ENCODE measurements at places on chromosomes 1 and 21.

GRCh38 chr1:183909672-183910071, 104.8 kb downstream of the RGL1 start:
- no peak for DNase-seq

DNA sequence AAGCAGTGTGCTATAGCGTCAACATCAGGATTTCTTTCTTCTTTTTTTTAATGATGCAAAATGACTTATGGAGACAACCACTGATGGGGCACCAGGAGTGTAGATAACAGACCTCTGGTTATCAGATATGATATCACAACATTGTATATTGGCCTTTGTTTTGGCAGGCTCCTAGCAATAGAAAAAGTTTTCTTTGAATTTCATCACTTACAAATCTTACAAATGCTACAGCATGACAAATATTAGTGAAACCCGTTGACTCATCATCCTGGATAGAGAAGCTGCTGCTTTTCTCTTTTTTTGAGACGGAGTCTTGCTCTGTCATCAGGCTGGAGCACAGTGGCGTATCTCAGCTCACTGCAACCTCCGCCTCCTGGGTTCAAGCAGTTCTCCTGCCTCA, 92.9 kb downstream of the LTN1 start:
- no peak for DNase-seq

- no peak for DNase-seq
These were observed 17.1 kb downstream of the MORC3 start for GRCh38 chr21:36337099-36337509.

DNA sequence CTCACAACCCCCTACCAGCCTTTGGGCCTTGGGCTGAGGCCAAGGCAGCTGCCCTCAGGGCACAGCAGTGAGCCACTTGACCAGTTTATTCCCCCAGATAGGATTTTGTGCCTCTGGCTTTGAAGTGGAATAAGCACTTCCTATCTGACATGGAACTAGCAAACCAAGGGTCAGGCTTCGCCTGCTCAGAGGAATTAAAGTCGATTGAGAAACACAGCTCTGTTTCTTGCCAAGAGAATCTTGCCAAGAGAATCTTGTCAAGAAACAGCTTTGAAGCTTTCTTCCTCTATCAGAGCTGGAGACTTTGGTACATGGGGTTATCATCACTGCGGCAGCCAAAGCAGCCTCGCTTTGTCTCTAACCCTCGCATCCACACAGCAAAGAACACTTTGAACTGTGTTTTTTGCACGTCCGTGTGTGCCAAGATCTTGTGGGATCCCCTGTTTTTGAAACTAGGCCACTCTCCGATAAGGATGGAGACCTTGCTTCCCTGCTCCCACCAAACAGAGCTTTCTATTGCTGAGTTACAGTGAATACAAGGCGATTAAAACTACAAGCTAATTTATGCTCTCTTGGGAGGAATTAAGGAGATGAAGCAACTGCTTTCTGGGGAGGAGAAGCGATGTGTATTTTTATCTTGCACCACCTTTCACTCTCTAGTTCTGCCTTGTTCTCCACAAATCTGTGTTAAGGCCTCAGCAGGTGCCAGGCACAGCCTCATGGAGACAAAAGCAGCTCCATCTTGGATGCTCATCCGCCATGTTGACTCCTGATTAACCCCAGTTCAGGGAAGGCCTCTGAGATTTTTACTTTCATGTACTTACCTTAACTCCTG, 67.3 kb downstream of the RHOU start:
- DNase-seq, result no peak

- DNase-seq, result no peak
These were observed 8.3 kb downstream of the TGFBR3 start for GRCh38 chr1:91877574-91878208.

GRCh38 chr1:61198554-61198953, 116.2 kb downstream of the NFIA start:
- no peak for DNase-seq

- no peak for DNase-seq
These were observed 232.9 kb upstream of the B3GALT2 start for GRCh38 chr1:193419295-193419694.

GRCh38 chr1:214326406-214326805, 45.4 kb downstream of the SMYD2 start:
- no peak for DNase-seq

DNA sequence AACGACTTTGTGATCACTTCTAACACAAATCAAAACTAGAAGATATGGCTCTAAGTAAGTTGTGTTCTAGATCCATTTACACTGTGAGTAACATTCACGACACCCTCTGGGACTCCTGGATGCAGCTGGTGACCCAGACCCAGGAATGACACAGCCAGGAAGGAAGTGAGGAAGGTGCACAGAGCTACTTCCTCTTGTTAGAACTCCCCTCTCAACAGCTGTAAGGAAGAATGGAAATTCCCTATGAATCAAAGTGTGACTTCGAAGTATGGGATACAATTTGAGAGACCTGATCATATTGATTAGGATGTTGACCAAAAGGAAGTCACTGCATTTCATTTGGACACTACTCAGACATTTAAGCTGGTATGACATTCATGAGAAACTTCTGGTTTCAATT, 185.3 kb downstream of the NRIP1 start:
- DNase-seq, result no peak

- no peak for DNase-seq
These were observed 132.0 kb downstream of the C1orf21 start for GRCh38 chr1:184518736-184519357.

DNA sequence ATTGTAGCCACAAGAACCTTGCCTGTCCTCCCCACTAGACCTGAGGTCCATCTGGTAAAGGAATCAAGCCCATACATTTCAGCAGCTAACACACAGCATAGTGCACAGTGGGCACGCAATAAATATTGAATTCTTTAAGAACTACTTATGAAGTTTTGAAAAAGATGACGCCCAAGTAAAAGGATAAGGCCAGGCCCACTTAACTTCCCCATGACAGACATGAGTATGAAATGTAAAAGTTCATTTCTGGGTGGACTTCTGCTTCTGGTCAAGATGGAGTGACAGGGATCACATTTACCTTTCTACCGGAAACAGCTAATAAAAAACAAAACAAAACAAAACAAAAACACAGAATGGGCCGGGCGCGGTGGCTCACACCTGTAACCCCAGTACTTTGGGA, 25.4 kb downstream of the SORT1 start:
- DNase-seq, result no peak

GRCh38 chr1:241722947-241723346, 70.9 kb downstream of the WDR64 start:
- no peak for DNase-seq

DNA sequence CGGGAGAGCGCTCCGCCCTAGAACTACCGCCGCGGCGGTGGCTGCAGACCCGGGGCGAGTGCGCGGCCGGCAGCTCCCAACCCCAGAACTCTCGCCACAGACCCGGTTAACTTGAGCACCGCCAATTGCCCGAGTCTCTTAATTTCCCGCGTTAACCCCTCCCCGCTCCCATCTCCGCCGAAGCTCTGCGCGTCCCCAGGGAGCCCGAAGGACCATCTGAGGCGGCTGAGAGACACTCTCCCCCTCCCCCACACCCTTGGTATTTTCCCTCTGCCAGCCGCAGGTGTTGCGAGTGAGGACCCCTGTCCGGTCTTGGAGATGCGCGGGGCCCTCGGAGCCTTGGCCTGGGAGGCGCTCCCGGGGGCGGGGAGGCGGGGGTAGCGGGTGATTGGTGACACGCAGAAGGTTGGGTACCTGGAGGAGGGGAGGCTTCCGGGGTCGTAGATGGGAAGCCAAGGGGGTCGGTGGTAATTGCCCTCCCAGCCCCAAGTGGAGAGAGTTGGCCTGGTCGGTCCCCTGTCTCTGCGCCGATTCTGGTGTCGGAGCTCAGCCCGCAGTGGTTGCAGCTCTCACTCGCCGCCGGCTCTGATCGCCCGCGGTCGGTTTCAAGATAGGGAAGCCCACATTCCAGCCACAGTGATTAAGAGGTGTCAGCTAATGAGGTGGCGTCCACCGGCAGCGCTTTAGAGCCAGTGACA, 858 bp upstream of the SUSD4 start:
- no peak for DNase-seq

DNA sequence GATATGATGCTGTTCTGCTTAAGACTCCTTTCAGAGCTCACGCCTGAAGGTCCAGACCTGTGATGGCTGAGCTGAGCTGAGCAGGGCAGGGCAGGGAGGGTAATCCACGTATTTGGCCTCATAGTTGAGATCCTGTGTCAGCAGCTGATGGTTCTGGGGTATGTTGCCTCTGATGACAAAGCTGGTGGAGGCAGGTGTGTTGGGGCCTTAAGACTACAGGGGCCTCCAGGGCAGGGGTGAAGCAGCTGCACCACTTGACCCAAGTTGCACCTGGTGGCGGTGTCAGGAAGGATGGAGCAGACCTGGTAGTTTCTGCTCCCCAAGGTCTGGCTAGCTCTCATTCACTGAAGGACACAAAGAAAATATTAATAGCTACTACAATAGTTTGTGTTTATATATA, 57.0 kb downstream of the FCRL5 start:
- no peak for DNase-seq

DNA sequence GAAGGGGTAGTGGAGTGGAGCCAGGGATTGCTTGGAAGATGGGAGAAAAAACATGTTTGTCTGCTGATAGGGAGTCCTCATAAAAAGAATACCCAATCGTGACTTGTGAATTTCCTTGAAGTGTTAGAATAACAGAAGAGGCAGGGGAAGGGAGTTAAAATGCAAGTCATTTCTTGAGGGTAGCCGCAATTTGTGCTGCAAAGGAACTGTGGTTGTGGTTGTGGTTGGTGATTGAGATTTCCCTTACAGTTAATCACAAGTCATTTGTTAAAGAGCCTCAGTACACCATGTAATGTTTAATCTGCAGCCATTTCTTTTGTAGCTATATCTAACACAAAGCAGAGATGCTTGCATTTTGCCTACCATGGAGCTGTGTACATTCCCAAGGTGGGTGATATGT, 38.5 kb upstream of the EGLN1 start:
- no peak for DNase-seq

GRCh38 chr1:247415423-247416361, at the start of gene NLRP3:
Gene NLRP3, plus strand, starts transcription at chr1:247416173. Its CDS starts 2,628 bp downstream, at chr1:247418801.
- DNase-seq, result no peak

DNA sequence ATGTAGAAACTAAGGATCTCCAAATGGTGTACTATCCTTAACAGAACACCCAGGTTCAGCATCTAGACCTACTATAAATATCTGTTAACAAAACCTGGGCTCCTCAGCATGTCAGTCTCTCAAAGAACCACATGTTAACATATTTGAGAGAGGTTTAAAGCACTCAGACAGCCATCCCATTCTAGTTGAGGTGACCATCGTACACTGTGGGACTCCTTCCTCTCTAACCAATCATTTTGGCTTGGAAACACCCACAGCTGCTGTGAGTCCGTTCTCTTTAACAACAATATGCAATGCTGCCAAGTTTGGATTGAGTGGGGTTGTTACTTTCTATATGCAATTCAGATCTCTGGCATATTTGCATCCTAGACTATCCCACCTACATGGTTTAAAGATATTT, 105.8 kb downstream of the MRPL39 start:
- DNase-seq, result no peak

GRCh38 chr1:12456979-12457378, 161.0 kb downstream of the DHRS3 start:
- DNase-seq, result no peak

GRCh38 chr1:73979684-73980083, 218.3 kb downstream of the LRRIQ3 start:
- DNase-seq, result no peak

GRCh38 chr1:244092293-244092963, 41.3 kb downstream of the ZBTB18 start:
- no peak for DNase-seq

GRCh38 chr1:1779691-1780597, 1.7 kb upstream of the NADK start:
- DNase-seq, result no peak

GRCh38 chr21:41766883-41767605, at the start of gene RIPK4:
Gene RIPK4, minus strand, starts transcription at chr21:41767052. Its CDS starts 11 bp downstream, at chr21:41767041.
- no peak for DNase-seq

GRCh38 chr1:79741720-79742421, 735.3 kb upstream of the ADGRL4 start:
- no peak for DNase-seq

- DNase-seq, result no peak
These were observed 9.4 kb upstream of the CD55 start for GRCh38 chr1:207311888-207312603.

DNA sequence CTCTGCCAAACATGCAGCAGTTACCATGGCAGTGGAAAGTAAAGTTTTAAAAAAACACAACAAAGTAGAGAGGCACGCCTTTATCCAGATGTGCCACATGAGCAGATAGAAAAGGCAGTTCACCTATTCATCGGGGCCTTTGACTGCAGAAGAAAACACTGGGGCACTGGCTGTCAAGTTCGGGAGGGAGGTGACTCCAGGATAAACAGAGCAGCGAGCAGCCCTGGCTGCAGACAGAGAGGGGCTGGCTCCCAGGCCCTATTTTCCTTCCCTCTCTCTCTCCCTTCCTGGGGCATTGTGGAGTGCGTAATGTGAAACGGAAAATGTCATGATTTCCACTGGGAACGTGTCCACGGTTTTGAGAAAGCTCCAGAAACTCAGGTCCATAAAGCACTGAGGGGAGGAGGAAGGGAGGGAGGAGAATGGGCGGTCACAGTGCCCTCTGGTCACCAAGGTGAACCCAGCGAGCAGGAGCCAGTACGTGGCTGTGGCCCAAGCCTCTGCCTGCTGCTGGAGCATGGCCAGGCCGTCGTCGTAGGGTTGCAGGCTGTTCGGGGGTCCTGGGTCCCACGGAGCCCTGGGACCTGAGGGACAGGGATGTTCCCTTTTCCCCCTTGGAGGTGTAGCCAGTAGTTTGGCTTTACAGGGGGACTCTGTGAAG, 114.7 kb upstream of the IRF2BP2 start:
- peak; percentile 49 for DNase-seq

DNA sequence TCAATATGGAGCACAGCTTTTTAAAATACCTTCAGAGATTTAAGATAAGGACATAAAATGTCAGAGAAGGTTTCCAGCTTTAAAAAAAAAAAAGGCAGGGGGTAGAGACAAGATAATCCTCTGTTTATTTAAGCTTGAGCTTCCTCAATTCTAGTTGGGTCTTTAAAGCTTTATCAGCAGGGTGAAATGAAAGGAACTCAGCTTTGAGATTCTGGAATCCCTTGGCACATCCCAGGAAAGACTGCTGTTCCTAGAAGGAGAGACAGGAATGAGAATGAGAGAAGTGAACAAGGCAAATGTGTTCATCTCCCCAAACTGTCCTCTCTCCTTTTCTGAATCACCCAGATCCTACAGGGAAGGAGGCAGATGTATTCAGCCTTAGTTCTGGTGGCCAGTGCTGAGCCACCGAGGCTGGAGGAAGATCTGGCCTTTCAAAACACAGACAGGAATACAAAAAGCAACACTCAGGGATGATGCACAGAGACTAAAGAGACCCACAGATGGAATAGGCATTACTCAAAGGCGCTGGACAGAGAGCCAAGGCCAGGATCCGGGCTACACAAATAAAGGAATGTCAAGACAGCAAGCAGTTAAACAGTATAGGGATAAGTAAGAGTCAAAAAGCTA, 385.8 kb upstream of the DUSP10 start:
- no peak for DNase-seq

DNA sequence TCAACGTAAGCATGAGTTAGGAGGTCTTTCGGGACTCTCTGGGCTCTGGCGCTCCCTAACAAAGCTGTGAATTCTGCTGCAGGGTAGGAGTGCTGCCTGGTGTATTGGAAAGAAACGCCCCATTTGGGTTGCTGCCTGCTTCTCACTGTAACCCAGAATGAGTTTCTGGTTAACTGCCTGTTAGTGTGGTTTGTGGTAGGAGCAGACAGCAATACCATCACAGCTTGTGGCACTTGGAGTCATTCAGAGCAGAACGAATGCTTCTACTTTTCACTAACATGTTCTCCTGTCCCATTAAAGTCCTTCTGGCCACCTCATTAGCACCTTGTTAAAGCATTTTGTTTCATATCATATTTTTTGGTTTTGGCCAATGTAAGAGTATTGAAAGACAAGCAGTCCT, 18.1 kb downstream of the MAP3K7CL start:
- DNase-seq, result no peak
